Midbrain (tissue), 1 donor: ENCODE measurements at places on chromosomes 7 and 10.
A peak's percentile ranks its signal among the peaks of the same experiment; 100 is the strongest.

DNA sequence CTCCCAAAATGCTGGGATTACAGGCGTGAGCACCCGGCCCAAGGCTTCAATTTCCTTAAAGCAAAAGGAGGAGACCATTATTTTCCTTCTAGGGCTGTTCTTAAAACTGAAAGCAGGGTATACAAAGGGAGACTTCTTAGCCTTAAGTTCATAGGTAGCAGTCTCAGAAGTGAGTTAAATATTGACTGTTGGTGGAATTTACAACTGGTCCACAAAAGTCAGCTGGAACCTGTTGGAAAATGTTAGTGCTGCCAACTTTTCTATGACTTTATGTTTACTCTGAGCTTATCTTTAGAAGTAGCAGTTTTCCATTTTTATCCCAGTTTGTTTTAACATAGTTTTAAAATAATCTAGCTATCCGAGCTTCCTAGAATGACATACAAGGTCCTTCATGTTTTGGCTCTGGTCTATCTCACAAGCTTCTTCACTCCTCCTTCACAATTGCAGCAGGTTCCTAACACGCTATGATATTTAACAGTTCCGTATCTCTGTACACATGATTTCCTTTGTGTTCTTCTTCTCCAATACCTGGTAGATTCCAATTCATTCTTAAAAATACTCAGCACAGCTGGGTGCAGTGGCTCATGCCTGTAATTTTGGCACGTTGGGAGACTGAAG, 3.3 kb downstream of the SLC26A3 start:
- DNase-seq = no peak

GRCh38 chr10:103541616-103542015, 48.1 kb downstream of the NEURL1 start:
- DNase-seq = no peak

GRCh38 chr10:86970162-86970981, 2.1 kb downstream of the ADIRF start:
- no peak for DNase-seq

- no peak for DNase-seq
Observed at GRCh38 chr10:62648921-62649320, 155.6 kb upstream of the ADO start.

DNA sequence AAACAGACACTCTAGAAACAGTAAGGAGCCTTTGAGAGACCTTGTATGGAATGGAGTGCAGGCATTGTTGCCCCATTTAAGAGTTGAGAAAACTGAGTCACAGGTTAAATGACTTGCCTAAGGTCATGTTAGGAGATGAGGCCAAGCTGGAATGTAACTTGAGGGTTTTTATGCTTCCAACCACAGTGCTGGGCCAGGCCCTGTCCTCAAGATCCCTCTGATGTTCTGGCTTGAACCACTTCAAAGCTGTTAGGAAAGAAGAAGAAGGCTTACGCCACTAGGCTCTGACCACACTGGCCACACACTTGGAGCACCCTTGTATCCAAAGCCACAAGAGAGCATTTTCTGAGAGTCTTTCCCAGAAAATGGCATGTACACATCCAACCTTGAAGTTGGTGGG, 42.7 kb downstream of the PLAU start:
- DNase-seq = no peak

GRCh38 chr7:101671371-101672356, 42.6 kb upstream of the MYL10 start:
- no peak for DNase-seq

- DNase-seq = no peak
Observed at GRCh38 chr10:103915796-103916195, 2.2 kb downstream of the STN1 start.

- no peak for DNase-seq
Observed at GRCh38 chr10:69786791-69787190, 14.9 kb upstream of the COL13A1 start.

DNA sequence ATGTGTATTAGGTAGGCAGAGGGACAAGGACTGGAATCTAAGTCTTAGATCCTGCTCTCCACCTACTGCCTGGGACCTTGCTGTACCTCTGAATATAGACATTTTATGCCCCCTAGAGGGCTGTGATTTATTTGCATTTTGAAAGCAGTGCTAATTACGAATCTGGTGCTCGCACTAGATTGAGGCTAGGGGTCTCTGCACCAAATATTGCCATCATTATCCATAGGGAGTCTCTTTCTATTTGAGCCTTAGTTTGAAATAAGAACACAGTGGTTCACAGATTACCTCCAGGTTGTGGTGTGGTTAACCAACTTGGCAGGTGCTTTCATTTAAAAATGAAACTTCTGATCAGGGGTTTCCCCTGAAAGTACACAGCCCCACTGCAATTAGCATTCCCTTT, 41.8 kb downstream of the CNNM1 start:
- peak; percentile 5 for DNase-seq

- no peak for DNase-seq
Observed at GRCh38 chr7:73971322-73971703, 56.7 kb upstream of the ELN start.

- no peak for DNase-seq
Observed at GRCh38 chr7:150722431-150722931, 6.1 kb downstream of the GIMAP1 start.

- no peak for DNase-seq
Observed at GRCh38 chr10:4813023-4813422, 13.0 kb upstream of the AKR1E2 start.

DNA sequence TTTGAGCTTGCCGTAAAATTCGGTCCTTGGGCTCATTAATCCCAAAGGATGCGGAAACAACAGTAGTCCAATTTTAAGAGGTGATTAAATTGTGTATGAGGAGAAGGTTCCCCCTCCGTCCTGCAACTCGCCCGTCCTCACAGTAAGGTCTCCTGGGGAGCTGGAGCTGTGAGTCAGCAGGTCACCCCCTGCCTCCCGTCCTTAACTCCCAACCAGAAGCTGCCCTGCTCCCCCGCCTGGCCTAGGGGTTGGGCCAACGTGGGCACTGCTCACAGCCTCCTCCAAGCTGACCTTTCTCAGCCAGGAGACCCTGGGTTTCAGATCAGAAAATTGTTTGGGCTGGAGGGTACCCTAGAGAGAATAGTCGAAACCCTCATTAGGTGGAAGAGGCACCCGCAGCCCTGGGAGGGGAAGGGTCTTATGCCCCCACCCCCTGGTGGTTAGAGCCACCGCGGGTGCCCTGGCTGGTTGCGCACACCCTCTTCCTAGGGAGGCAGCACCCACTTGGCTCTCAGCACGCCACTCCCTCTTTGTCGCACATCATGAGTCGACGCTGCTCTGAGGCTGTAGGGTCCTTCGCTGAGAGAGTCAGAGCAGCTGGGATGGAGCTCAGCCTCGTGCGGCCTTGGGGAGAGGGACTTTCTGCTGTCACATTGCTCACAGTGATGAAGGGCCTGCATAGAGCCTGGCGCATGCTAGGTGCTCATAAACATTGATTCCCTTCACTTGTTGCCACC, 131.2 kb downstream of the TACC2 start:
- no peak for DNase-seq

GRCh38 chr10:79024720-79025198, 44.0 kb upstream of the ZMIZ1 start:
- no peak for DNase-seq

DNA sequence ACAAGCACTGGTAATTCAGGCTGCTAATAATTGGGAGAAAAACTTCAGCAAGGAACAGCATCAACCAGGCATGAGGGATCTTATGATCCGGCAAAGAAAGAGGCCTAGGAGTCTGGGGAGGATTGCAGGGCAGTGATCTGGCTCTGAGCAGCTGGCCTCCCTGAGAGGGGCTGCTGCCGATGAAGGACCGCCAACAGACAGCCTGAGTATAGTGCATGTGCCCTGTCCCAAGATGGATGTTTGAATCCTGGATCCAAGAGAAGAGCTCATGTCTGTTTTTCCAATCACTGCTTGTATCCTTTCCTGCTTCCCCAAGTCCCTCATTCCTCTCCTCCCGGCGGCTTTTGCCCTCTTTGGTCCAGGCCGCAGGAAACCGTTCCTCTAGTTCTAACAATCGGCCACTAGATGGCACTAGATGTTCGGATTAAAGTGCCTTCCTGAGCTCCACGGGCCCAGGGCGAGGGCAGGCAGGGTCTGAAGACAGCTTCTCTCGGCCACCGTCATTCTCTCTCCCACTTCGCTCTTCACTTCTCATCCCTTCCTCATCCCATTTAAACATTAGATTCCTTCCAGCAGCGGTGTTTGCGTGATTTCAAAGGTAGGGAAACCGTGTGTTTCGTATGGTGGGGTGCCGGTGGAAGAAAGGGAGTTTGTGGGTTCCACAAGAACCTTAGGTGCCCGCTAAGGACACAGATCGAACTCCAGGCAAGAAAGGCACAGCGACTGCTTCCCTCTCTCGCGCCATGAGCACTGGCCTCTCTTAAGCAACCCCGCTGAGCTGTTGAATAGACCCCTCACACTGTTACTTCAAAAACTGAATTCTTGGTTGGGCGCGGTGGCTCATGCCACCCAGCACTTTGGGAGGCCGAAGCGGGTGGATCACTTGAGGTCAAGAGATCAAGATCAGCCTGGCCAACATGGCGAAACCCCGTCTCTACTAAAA, 82.4 kb downstream of the ADCYAP1R1 start:
- DNase-seq = peak; percentile 86

DNA sequence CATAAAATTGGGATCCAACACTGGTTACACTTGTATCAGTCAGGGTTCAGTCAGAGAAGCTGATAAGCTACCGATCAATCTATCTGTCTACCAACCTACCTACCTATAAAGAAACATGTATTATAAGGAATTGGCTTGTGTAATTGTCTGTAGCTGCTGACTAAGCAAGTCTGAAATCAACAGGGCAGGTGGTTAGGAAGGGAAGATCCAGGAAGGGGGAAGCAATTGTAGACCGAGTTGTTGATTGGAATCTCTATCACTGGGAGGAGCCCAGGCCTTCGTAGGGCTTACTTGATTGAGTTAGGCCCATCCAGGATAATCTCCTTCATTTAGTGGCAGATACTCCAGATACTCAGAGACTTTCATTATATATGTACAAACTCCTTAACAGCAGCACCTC, 271.5 kb upstream of the TEX47 start:
- DNase-seq = no peak

GRCh38 chr10:77509391-77509790, 128.2 kb downstream of the KCNMA1 start:
- no peak for DNase-seq

- DNase-seq = no peak
Observed at GRCh38 chr10:83994325-83994724, 145.0 kb upstream of the GHITM start.
